Esophagus squamous epithelium (tissue), 5 donors: ENCODE measurements at places on chromosomes 7 and 10.

DNA sequence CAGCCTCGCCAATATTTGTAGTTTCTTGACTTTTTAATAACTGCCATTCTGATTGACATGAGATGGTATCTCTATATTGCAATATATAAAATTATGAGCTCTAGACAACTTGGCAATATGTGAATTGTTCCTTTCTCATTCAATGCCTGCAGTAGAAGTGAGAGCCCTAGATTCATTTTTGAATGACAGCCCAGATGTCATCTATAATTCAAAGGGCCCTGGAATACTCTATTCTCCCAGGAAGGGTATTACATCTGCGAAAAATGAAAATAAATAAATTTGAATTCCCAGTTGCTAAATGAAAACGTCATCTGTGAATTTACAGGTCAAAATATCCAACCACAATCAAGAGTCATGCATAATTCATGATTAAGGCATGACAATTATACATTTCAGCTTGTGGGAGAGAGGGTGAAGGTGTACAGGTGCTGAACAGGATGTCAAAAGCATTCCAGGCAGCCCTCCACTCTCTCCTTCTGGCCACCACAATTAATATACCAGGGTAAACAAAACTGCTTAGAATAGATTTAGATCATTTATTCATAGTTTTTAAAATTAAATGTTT, 1147.3 kb downstream of the XPNPEP1 start:
- no peak for DNase-seq
- H3K4me3 ChIP-seq: no peak overlapping the region
- H3K27ac ChIP-seq: no peak overlapping the region
- H3K36me3 ChIP-seq: no peaks in the 10 kb centered on the region
- no peaks in the 10 kb centered on the region for H3K4me1 ChIP-seq

GRCh38 chr10:129716211-129716681, 247.8 kb downstream of the EBF3 start:
- no peak for DNase-seq
- H3K27me3 ChIP-seq: no peaks in the 10 kb centered on the region
- H3K27ac ChIP-seq: no peak overlapping the region
- H3K4me1 ChIP-seq: no peaks in the 10 kb centered on the region
- H3K36me3 ChIP-seq: no peaks in the 10 kb centered on the region

DNA sequence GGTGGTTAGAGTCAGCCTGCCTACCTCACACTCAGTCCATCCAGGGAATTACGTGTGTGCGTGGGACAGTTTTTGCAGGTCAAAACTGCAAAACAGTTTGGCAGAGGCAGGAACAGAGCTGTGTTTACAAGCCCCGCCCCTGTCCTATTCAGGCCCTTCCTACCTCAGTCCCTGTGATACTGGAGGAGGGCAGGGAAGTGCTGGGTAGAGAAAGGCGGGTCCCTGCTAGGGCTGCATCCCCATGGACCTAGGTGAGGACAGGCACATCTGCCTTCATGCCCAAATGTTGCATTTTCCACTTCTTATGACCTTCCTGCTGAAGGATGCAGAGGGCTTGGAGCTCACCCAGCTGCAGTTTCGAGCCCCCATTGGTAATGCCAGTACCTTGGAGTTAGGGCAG, 25.1 kb downstream of the SBDS start:
- H3K27me3 ChIP-seq: no peaks in the 10 kb centered on the region
- H3K36me3 ChIP-seq: no peaks in the 10 kb centered on the region
- no peak overlapping the region for H3K4me3 ChIP-seq
- H3K27ac ChIP-seq: no peak overlapping the region
- DNase-seq: no peak

DNA sequence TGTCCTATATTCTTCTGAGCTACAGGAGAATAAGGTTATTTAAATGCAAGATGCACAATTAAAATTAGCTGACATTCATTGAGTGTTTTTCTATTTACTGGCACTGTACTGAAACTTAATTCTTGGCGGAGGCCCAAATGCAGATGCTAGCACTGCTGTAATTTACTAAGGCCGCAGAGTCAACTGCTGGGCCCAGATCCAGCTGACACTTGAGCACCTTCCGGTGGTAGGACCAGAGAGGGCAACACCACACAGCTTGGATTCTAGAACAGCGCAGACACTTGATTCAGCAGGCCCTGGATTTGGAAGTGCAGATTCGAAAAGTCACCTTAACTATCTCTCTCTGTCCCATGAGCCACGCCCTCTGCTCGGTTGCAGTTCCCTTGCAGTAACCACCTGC, 228.6 kb upstream of the TMEM72 start:
- no peak overlapping the region for H3K4me3 ChIP-seq
- DNase-seq: no peak
- no peaks in the 10 kb centered on the region for H3K4me1 ChIP-seq
- H3K36me3 ChIP-seq: no peaks in the 10 kb centered on the region
- H3K27ac ChIP-seq: no peak overlapping the region
- H3K27me3 ChIP-seq: no peaks in the 10 kb centered on the region
